ENCODE measurements at places on chromosomes 5 and 9.

DNA sequence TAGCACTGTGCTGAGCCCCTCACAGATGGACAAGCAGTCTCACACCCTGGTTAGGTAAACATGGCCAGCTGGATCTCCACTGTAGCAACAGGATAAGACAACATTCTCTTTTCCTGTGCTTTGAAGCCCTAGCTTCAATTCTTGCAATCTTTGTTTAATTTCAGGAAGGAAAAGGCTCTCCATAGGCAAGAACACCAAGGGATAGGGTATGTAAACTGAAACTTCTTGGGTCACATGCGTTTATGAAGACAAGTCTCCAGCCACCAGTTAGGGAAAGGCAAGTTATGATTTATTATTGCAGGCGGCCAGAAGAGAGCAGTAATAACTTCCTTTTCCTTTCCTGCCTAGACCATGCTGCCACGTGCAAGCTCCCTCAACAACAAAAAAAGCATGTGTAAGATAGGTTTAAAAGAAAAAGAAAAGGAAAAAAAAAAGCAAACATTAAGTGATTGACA is 50.1 kb upstream of the POU5F2 start:
- DNase-seq, result no peak

- DNase-seq, result no peak
Measured at GRCh38 chr9:121735065-121735792, 83.8 kb downstream of the DAB2IP start.

DNA sequence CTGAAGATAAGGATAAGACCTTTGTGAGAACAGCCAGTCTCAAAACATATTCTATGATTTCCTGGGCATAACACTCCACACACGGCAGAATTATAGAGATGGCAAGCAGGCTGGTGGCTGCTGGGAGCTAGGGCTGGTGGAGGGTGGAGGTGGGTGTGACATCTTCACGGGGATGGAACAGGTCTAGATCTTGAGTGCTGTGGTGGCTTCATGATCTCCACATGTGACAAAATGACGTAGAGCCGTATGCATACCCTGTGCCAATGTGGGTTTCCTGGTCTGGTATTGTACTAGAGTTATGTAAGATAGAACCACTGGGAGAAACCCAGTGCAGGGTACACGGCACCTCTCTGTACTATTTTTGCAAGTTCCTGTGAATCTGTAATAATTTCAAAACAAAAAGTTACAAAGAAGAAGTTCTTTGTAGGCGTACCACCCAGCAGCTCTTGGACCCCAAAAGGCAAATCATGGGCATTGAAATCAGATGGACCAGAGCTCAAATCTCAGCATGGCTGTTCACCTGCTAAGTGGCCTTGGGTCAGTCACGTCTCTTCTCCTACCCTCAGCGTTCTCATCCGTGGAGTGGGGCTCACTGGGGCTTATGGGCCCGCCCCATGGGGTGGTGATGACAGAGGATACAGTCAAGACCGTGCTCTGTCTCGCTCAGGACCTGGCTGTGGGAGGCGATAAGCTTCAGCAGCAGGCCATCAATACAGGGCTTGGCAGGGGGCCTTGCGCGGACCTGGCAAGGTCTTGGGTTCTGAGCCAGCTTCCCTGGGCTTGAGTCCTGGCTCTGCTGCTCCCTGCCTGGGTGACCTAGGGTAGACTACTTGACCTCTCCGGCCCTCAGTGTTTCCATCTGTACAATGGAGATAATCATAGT is 74.7 kb upstream of the UNC5A start:
- DNase-seq, result peak; percentile 16

DNA sequence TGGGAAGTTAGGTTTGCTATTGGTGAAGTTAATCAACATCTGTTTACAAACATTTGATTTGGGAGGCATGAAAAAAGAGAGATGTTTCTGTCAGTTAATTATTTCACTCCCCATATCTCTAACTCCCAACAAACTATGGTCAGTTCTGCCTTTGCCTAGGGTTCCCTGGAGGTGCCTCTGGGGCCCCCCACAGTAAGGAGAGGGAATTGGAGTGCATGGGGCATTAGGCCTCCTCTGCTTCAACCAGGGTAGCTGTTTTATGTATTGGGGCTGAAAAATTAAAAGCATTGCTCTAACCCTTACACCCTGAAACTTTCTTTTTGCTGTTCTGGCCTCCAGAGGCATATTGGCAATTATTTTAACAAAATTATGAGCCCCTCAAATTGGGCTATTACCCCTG is 32.3 kb downstream of the RUSC2 start:
- DNase-seq, result no peak

DNA sequence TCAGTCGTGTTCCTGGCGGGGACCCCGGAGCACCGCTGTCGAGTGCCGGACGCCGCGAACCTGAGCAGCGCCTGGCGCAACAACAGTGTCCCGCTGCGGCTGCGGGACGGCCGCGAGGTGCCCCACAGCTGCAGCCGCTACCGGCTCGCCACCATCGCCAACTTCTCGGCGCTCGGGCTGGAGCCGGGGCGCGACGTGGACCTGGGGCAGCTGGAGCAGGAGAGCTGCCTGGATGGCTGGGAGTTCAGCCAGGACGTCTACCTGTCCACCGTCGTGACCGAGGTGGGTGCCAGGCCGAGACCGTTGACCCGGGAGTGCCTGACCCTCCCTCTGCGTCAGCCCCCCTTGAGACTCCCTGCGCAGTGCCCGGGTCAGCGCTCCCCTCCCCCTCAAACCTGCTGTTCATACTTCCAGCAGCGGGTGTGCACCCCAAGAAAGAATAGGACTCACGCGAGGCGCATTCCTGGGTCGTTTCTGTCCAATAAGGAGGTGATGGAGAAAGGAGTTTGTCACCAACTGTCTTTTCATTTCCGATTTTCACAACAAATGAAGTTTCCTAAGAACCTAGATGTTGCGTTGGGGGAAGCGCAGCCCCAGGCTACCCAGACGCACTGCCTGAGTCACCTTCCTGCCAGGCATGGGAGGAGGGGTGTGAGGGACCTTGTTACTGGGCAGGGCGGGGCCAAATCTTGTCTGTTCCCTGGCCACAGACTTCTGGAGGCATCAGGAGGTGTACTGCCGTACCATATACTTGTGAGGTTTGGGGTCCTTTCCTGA is 722 bp downstream of the SLC22A4 start:
- DNase-seq, result peak; percentile 86

- no peak for DNase-seq
Measured at GRCh38 chr9:129038109-129038852, 1.9 kb downstream of the MIGA2 start.

DNA sequence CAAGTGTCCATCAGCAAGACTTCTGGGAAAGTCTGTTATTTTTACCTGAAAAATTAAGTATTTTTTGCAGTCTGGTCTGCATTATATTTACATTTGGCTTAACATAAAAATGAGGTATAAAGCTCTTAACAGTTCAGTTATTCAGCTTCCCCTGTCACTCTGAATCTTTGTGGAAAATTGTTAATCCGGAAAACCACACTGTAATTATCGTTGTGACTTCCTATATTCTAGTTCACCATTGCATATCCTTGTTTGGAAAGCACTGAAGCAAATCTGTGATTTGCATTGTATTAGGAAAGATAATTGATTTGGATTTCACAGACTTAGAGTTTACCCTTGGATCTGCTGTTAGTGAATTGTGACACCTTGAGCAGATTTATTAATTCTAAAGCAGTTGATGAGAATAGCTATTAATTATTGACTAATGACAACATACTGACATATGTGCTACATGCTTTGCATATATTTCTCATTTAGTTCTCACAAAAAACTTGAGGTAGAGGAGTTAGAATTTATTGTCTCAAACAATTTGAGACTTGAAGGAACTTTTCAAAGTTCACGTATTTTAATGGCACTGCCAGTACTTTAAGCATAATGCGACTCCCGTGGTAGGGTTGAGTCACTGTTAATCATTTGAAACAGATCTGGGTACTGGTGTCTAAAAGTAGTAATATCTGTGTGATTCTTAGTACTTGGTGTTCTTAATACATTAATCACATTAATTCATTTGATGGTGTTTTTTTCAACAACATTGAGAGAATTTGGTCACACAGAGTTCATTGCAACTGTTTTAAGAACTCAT is 71.8 kb upstream of the LRRC70 start:
- no peak for DNase-seq

- DNase-seq, result no peak
Measured at GRCh38 chr5:139453683-139454567, 8.6 kb downstream of the ECSCR start.

- no peak for DNase-seq
Measured at GRCh38 chr5:180690562-180690961, 41.2 kb upstream of the FLT4 start.

- no peak for DNase-seq
Measured at GRCh38 chr5:157450024-157450423, 10.0 kb upstream of the NIPAL4 start.

DNA sequence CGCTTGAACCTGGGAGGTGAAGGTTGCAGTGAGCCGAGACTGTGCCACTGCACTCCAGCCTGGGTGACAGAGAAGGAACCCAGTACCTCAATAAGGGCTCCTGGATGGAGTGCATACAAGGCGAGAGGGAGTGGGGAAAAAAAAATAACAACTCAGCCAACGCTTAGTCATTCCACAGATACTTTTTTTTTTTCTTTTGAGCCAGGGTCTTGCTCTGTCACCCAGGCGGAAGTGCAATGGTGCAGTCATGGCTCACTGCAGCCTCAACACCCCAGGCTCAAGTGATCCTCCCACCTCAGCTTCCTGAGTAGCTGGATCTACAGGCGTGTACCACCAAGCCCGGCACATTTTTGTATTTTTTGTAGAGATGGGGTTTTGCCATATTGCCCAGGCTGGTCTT is 59.5 kb upstream of the GGTA1 start:
- no peak for DNase-seq

GRCh38 chr9:87569008-87569509 is 71.4 kb downstream of the DAPK1 start:
- DNase-seq, result no peak

GRCh38 chr5:17192191-17192590 is 25.2 kb upstream of the BASP1 start:
- no peak for DNase-seq
